ENCODE measurements at places on chromosomes 2 and 18. TPM values are rescaled to one million over a fixed set of nuclear protein-coding genes. Genes with fewer than 3 reads are reported as not detected.

DNA sequence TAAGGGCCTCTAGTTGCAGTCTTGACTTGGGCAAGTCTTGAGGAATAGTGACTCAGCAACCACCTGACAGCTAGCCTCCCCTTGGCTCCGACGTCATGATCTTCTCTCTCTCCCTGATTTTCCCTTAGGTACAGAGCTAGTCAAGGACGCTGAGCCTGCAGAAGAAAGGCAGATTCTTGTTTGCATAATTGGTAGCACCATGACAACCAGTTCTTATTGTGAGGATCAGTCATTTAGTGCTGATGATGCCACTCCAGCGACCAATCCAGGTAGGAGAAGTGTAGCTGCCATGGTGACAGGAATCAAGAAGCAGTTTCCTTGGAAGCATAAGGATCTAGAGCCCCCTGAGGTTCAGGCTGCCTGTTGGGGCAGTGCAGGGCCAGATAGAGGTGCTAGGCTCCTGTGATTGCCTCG is 2.8 kb upstream of the RESP18 start:
- H3K27me3 ChIP-seq: peaks cover 95% of the 10 kb centered on the region
- no peak for DNase-seq
- no peak overlapping the region for H3K4me3 ChIP-seq

GRCh38 chr2:174787487-174788205 is 23.4 kb upstream of the CHRNA1 start:
- H3K27me3 ChIP-seq: no peaks in the 10 kb centered on the region
- no peak overlapping the region for H3K4me3 ChIP-seq

Gene TMEM169
- total RNA-seq: 1.8 TPM

DNA sequence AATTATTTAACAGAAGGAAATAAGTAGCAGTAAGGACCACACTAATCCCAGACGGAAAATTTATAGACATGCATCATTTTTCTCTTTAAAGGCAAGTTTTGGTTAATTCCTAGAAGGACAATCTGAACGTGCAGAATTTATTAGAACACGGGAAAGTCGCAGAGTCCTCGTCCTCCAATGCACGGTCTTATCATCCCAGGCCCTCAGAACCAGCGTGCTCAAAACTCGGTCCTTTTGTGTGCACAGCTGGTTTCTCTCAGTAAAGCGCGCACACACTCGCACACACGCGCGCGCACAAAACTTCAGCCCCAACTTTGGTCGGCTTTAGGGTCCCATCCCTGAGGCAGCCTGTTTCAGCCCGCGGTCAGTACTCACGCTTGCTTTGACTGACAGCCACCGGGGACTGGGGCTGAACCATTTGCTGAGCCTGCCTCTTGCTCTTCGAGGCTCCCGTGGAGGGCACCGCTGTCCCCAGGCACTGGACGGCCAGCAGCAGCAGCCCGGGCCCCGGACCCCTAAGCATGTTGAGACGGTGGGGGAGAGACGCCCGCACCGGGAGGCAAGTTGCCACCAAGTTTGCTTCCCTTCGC is 493 bp downstream of the FN1 start:
- no peak for DNase-seq
- peak overlapping the region; percentile 49 for H3K27ac ChIP-seq
- peaks cover 15% of the 10 kb centered on the region for H3K4me1 ChIP-seq
- no peaks in the 10 kb centered on the region for H3K36me3 ChIP-seq
- H3K4me3 ChIP-seq: peak overlapping the region; percentile 72

DNA sequence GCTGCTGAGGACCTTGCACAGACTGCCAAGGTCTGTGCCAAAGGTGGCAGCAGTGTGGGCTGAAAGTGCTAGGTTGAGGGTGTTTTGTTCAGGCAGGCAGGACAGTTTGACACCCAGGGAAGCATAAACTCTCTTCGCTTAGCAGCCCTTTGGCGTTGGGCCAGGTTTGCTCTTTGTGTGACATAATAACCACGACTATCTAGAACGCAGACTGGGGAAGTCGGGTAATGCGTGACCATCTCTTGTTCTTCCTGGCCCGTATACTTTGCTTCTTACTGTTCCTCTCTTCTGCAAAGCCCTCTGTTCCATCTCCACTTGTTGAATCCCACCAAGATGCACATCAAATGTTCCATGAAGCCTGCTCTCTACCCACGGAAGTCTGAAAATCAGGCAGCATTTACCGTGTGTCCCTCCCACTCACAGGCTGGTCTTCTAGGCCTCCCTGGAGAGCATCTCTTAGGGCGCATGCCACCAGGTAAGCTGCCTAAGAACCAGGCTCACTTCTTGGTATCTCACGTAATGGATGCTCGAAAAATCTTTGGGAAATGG is 96.7 kb upstream of the LMAN1 start:
- no peak overlapping the region for H3K27ac ChIP-seq
- no peak overlapping the region for H3K4me3 ChIP-seq
- H3K4me1 ChIP-seq: peaks cover 22% of the 10 kb centered on the region
- H3K27me3 ChIP-seq: no peaks in the 10 kb centered on the region
- DNase-seq: no peak

- no peak overlapping the region for H3K27ac ChIP-seq
- H3K27me3 ChIP-seq: no peaks in the 10 kb centered on the region
- H3K4me3 ChIP-seq: no peak overlapping the region
- no peaks in the 10 kb centered on the region for H3K4me1 ChIP-seq
Observed at GRCh38 chr2:20334605-20335203, 15.9 kb downstream of the PUM2 start.

DNA sequence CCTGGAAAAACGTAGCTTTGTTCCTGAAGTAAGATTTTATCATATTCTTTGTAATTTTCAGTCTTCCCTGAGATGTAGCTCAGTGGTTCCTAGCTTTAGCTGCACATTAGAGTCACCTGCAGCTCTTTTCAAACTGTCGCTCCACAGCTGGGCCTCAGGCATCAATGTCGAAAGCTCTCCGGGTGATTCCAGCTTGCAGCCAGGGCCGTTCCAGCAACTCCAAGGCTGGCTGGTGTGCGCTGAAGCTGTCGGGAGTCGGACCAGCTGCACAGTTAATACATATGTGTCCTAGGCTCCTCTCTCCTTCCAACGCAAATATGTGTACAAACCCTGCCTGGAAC is 609 bp upstream of the ZNF2 start:
- H3K36me3 ChIP-seq: no peaks in the 10 kb centered on the region
- no peaks in the 10 kb centered on the region for H3K27me3 ChIP-seq
- peak overlapping the region; percentile 75 for H3K4me3 ChIP-seq
- no peak for DNase-seq

Gene VWC2L
- total RNA-seq: 0.11 TPM

Gene OSBPL1A
- 21.9 TPM for total RNA-seq

Gene SERPINB10
- not detected for total RNA-seq

Gene SERPINB11
- not detected for total RNA-seq

DNA sequence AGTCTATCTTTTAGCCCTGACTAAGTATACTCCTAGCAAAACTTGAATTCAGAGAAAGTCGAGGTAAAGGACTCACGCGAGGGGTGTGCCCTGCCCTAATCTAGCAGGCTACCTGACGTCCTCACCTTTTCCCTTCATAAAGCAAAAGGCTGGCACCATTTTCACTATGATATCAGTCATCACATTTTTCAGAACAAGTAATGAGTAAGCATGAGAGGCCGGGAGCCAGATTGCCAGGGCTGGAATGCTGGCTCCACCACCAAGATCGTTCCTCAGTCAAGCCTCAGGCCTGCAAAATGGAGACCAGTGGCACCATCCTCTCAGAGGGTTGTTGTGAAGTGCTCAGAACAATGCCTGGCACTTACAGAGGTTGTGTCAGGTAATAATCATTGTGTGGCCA is 18.7 kb upstream of the NCKAP5 start:
- peaks cover 5% of the 10 kb centered on the region for H3K4me1 ChIP-seq
- H3K4me3 ChIP-seq: no peak overlapping the region
- no peaks in the 10 kb centered on the region for H3K36me3 ChIP-seq
- H3K27me3 ChIP-seq: no peaks in the 10 kb centered on the region
- DNase-seq: no peak
- no peak overlapping the region for H3K27ac ChIP-seq

Gene C1QL2
- total RNA-seq: 0.30 TPM

- H3K27me3 ChIP-seq: no peaks in the 10 kb centered on the region
- H3K4me1 ChIP-seq: no peaks in the 10 kb centered on the region
- peak overlapping the region; percentile 75 for H3K27ac ChIP-seq
- DNase-seq: peak; percentile 0
- no peak overlapping the region for H3K4me3 ChIP-seq
Observed at GRCh38 chr2:32135409-32135808, 30.3 kb upstream of the SLC30A6 start.

Gene UBXN4
- 35.5 TPM for total RNA-seq

DNA sequence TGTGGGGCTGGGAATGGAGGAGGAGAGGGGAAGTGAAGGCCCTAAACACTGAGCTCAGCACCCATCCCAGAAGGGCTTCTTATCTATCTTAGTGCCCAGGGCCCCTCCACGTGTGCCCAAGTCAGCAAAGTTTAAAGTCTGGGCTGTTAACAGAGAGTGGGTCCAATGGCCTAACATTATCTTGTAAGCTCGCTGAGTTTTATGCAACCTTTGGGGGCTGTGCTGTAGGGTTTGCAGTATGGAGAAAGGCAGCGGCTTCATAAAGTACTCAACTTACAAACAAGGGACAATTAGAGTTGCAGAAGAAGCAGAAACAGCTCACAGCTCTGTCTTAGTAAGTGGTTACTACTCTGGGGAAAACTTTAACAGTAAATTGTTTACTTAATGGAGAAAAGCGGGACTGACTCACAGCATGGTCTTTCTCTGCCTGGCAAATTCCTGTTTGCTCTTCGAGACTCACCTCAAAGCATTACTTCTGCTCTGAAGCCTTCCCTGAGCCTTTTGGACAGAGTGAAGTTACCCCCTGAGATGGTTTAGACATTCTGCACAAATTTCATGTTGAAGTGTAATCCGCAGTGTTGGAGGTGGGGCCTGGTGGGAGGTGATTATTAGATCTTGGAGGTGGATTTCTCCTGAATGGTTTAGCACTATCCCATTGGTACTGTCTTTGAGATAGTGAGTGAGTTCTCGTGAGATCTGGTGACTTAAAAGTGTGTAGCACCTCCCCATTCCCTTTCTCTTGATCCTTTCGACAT is 9.0 kb downstream of the ENOSF1 start:
- H3K27me3 ChIP-seq: no peaks in the 10 kb centered on the region
- peaks cover 4% of the 10 kb centered on the region for H3K36me3 ChIP-seq
- DNase-seq: no peak
- H3K4me1 ChIP-seq: no peaks in the 10 kb centered on the region
- H3K4me3 ChIP-seq: no peak overlapping the region
